ENCODE measurements at places on chromosomes 11 and 22.

DNA sequence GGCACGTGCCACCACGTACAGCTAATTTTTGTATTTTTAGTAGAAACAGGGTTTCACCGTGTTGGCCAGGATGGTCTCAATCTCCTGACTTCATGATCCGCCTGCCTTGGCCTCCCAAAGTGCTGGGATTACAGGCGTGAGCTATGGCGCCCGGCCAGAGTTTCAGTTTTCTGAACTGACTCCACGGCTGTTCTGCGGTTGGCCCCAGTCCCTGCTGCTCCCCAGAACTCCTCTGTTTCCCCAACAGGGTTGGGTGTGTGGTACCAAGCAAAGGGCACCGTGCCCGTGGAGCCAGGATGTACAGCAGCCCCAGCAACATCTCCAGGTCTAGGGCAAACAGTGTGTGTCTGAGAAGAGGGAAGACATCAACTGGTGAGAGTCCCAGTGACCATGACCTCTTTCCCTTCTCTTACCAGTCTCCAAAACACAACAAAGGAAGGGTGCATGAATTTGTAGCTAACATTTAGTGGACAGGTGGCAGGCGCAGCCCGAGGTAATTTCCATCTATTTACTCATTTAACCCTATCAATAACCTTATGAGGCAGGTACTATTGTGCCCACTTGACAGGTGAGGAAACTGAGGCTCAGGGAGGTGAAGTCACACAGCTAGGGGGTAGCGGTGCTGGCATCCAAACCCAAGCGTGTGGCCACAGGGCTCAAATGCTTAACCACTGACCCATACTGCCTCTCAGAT is 57.0 kb upstream of the RBFOX2 start:
- DNase-seq, result no peak

DNA sequence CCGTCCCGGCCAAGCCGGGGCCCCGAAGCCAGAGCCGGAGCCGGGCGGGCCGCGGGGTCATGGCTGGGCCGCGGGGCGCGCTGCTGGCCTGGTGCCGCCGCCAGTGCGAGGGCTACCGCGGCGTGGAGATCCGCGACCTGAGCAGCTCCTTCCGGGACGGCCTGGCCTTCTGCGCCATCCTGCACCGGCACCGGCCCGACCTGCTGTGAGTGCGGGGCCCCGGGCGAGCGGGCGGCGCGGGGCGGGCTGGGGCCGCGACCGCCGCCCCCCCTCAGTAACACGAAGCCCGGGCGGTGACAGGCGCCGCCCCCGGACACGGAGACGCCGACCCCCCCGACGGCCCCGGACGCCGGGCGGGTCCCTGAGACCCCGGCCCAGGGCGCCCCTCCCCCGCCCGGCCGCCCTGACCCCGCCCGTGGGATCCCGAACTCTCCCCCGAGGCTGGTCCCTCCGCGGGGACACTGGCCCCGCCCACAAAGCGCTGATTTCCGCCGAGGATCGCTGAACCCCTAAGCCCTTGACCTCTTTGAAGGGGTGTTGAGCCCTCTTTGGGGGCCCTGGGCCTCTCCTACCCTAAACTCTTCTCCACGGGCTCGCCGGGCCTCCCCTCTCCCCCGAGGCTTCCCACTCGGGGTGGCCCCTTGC is 389 bp downstream of the MICALL1 start:
- no peak for DNase-seq

- DNase-seq, result no peak
These were observed 7.0 kb downstream of the GRAMD4 start for GRCh38 chr22:46626911-46627805.

DNA sequence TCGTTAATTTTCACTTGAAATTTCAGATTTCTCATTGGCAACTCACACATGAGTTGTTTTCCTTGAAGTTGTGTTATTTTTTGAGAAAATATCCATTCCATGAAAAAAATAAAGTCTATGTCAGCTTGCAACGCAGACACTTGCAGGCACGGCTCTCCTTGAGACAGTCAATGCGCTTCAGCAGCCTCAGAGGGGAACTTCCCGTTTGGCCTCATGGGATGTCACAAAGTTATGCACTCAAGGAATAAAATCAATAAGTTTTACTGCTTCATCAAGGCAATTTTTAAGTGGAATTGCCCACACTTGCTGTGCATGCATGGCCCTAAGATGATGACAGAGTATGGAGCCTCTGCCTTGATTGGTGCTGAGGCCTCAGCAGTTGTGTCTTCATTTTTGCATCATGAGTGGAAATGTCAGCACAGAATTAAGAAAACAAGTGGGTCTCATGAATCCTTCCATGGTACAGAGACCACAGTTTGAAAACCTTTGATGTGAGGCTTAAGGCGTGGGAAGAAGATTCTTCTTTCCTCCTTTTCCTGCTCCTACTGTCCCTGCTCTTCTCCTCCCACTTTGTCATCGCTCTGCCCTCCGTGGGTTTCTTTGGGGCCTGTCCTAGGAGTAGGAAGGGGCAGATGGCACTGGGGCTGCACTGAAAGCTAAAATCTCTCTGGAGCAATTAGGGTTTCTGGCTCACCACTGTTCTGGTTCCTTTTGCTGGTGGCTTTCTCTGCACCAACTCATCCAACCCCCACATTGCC is 509.0 kb upstream of the B3GAT1 start:
- DNase-seq, result no peak

- DNase-seq, result no peak
These were observed 4.8 kb downstream of the MRGPRG start for GRCh38 chr11:3213659-3214419.

- DNase-seq, result no peak
These were observed 50.3 kb downstream of the FAM76B start for GRCh38 chr11:95739108-95739938.

DNA sequence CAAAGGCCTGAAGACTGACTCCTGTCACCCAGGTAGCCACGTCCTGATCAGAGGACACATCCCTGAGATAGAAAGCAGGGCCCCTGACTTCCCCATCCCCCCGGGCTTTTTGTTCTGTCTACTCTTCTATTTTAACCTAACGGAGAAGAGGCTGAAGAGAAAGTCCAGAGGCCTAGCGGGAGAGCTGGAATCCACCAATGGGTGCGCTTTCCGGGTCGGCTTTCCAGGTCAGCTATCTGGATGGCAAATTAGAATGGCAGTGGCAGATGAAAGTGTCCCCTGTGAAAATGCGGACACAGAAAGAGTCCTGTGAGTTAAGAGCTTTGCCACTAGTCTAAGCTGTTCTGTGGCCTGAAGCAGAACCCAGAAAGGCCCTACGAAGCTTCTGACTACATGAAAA is 13.1 kb upstream of the SERPING1 start:
- DNase-seq, result no peak

DNA sequence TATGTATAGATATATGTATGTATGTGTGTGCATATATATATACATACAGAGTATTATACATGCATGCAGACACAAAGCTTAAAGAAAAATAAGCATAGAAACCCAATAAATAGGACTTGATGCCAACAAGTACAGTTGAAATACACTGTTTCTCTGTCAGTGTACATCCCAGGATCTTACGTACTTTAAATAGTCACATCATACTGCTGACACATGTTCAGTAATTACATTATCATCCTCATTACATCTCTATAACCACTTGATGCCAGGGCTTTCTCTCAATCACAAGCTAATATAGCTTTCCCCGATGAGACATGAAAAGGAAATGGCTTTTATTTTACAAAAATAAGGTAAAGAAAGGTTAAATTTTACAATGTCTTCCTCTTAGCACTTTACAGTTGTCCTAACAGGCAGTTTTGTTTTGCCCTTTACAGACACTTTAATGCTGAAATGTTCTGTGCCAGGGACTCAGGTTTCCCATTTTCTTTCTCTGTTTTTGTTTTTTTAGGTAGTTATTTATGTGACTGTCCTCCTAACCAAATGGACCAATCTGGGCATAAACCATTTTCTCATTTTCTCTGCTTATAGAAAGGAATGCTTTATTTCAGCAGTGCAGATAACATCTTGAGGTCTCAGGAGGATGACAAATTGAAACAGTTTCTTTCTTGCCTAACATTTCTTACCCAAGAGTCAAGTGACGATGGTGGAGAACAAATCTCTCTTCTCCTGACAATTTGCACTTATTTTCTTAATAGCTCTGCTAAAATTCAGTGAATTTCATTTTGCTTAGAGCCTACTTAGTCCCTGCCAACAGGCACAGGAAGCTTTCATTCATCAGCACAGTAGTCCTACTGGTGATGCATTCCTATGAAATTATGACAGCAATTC is 350.2 kb downstream of the TTC28 start:
- DNase-seq, result no peak

DNA sequence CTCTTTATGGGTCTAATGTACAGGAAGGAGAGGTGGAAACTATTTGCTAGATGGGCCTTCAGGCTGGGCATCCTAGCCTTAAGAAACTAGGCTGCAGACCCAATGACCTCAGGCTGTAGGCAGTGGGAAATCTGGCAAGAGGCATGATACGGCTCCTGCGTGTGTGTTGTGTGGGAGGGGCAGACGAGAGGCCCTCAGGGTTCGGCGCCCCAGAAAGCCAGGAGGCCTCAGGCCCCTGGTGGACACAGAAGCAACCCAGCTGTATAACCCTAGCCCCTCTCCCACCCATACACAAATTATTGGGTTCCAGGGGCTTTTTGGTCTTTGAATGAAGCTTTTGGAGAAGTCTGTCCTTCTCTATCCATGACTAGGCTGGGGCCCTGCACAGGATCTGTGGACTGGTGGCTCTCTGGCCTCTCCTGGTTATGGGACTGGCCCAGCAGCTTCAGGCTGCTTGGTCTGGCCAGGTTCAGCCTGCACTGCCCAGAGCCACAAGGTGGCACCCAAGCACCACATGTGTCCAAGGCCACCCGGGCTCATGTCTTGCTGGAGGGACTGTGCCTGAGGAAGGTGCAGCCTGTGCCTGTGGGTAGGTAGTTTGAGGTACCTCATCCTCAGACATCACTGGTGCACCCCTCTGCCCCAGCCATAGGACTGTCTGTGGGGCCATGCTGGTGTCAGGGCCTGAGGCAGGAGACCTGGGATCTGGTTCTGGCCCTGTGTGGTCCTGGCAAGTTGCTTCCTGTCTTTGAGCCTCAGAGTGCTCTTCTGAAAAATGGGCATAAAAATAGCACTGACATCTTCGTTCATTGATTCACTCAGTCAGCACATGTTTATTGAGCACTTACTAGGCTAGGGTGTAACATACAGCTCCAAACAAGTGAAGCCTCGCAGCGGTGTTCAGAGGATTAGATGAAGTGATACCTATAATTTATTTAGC is 87.5 kb downstream of the RRM1 start:
- DNase-seq, result peak; percentile 22

DNA sequence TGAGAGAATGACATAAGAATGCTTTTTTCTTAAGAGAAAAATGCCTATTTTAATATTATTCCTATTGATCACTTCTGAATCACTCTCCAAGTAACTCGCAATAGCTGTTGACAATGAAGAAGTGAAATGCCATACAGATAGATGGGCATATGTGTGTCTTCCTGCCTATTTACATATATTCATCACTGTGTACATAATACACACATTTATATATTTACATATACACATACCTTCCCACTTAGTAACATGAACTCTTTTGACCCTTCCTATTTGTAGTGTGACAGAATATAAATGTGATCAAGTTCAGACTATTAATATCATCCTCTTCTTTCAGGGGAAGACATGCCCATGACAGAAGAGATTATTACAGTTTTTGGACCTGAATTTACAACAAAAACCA is 756.7 kb downstream of the DLG2 start:
- no peak for DNase-seq

GRCh38 chr11:67076202-67076601 is 19.6 kb downstream of the RHOD start:
- DNase-seq, result no peak

DNA sequence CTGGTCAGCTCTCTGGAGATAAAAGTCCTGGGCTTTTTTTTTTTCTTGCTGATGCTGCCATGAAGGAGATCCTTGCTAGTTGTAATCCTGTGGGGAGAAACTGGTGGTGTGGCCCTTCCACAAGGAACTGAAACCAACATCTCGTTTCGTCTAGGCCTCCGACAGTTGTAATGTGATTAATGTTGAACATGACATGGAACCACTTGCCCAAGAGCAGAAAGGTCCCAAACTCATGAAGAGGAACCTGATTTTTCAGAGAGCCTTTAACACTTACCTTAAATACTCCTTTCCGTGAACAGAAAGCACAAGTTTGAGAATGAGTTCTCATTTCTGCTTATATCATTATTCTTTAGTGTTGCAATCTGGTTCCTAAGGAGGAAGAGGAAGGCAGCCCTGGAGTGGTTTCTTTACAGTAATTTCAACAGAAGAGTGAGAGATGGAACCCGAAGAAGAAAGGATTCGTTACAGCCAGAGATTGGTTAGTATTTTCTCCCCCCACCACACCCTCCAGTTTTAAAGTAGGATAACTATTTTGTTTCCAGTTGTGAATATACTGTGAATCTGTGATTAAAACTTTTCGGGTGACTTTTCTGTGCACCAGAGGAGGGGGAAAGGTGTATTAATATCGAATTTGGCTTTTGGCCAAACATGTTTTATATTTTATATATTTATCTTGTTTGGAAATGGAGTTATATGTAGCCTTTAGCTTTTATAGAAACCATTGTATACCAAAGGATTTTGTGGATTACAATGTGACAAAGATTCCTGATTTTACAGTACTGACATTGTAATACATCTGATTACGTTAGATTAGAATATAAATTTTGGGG is 2.0 kb downstream of the KDM2A start:
- no peak for DNase-seq

- no peak for DNase-seq
These were observed 15.7 kb downstream of the SPTY2D1 start for GRCh38 chr11:18618342-18619025.

DNA sequence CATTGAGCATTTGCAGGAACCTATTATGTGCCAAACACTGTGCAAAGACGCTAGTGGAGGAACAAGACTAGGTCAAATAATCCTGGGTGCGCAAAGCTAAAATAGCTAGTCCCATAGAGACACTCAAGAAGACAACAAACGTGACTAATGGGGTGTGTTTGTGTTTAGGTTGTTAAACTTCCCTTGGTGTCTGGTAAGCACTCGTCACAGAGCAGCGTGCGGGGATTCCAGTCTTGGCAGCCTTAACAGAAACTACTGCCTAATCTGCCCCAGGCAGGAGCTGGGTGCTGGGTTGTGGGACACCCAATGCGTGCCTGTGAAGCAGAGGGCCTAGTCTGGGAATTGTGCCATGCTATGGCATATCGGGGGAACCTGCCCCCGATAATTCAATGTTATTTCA is 10.8 kb upstream of the CALCB start:
- DNase-seq, result no peak

- DNase-seq, result no peak
These were observed 10.5 kb downstream of the PTDSS2 start for GRCh38 chr11:460331-461199.

- DNase-seq, result no peak
These were observed 1558.6 kb upstream of the RAG2 start for GRCh38 chr11:38156495-38157146.

- no peak for DNase-seq
These were observed 1.4 kb upstream of the CSF2RB start for GRCh38 chr22:36911887-36912661.
